EL (cell line): ENCODE measurements at places on chromosomes 3 and 15.
A peak's percentile ranks its signal among the peaks of the same experiment; 100 is the strongest.

- DNase-seq: no peak
Observed at GRCh38 chr15:75032395-75032794, 9.0 kb downstream of the PPCDC start.

GRCh38 chr15:58163985-58164384, 25.8 kb downstream of the AQP9 start:
- no peak for DNase-seq

DNA sequence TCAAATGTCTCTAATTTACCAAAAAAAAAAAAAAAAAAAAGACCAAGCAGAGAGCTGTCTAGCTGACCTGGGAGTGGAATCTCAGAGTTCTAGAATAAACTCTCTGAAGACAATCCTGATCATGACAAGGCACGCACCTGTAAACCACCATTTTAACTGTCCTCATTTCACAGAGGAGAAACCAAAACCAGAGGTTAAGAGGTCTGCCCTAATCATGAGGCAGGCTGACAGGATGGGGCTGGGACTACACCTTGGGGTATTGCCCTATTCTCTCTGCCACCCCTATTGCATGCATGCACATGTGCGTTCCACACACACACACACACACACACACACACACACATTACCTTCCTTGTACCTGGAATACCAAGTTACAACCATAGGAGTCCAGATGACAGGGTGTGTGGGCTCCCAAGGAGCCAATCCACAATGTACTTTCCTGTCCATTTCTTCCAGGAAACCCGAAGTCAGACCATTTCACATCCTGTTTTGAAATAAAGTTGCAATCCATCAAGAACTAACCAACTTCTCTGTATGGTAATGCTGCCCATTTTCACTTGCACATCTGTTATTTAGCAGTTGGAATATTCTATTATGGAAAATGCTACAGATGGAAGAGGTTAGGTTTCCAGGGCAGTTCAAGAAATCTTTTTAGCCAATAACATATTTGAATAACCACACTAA, 34.6 kb downstream of the HSPBAP1 start:
- no peak for DNase-seq

GRCh38 chr15:94494732-94495131, 263.4 kb downstream of the MCTP2 start:
- DNase-seq: no peak

GRCh38 chr3:182212479-182213076, 500.9 kb downstream of the SOX2 start:
- DNase-seq: peak; percentile 21

DNA sequence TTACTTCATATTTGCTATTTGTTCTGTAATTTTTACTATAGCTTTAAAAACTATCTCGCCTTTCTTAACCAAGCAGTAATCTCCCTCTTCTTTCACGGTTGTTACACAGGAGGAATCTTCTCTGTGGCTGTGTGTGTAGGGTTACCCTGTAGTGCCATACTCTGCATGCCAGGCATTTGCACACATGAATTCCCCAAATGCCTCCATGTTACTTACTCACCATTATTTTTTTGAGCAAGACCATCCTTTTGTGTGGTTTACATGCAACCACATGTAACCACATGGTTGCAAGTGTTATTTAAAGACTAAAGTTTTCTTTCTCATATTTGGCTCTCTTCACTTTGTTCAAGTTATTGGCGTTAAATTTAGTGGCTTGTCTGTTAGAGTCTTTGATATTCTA, 45.5 kb downstream of the HPS3 start:
- DNase-seq: peak; percentile 7

DNA sequence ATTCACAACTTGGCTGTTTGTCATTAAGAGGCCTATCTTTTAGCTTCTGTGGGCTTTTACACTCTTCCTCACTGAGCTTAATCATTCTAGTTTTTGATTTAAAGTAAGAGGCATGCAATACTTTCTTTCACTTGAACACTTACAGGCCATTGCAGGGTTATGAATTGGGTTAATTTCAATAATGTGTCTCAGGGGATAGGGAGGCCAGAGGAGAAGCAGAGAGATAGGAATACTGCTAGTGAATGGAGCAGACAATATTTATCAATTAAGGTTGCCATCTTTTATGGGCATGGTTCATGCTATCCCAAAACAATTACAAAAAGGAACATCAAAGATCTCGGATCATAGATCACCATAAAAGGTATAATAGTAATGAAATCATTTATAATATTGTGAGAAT, 189.8 kb downstream of the EPHA3 start:
- no peak for DNase-seq
